NB4 (cell line): ENCODE measurements at places on chromosomes 12 and 14.
A peak's percentile ranks its signal among the peaks of the same experiment; 100 is the strongest.

- DNase-seq, result no peak
Measured at GRCh38 chr14:81137316-81137715, 83.4 kb downstream of the GTF2A1 start.

DNA sequence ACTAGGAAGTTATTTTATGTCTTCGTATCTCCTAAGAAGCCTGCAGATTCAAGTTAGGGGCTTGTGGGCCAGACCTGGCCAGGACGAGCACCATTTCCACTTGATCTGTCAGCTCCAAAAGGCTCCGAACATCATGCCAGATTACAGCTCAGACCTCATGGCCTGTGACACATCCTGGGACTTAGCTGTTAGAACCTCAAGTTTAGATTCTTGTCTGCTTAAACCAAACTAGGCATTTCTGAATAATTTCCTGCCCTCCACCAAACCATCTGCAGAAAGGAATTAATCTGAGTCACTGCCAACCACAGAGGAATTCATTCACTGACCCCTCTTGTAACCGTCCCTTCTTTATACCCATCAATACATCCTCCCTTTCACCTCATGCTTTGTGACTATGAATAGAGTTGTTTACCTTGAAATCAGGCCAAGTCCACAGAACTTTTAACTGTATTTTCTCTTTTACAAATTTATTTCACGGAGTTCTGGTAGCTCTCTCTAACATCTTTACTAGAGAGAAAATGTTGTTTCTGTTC, 120.3 kb downstream of the FBXL14 start:
- peak; percentile 86 for DNase-seq

GRCh38 chr14:22819151-22819988, 4.1 kb upstream of the SLC7A7 start:
- no peak for DNase-seq

DNA sequence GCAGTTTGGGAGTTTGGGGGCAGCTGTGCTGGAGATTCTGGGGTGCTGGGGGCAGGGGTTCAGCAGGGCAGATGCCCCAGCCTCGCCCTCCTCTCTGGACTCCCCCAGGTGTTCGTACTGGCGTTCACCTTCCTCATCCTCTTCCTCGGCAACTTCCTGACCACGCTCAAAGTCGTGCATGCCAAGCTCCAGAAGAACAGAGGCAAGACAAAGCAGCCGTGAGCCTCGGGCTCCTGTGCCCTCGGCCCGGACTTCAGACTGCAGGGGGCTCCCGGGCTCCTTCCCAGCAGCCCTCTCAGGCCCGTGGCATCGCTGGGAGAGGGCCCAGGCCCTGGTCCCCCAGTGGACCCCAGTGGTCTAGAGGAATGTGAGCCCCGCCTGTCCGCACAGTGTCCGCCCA, 18.0 kb downstream of the RHOF start:
- DNase-seq, result no peak

- no peak for DNase-seq
Measured at GRCh38 chr12:62730649-62731048, 204.3 kb downstream of the PPM1H start.

DNA sequence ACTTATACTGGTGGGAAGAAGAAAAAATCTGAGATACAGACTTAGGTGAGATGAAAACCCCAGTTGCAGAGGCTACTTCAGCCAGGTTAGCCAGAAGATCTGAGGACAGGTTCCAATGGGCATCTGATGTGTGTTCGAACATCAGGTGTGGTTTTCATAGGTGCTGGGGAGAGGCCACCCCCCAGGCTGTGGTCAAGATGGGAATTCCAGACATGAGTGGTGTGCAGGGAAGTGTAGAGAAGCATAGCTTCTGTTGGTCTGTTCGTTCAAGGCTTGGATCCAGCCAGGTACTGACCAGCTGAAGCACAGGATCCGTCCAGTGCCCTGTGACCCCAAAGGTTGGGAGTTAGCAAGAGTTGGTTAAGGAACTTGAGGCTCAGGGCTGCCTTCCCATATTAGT, 85.5 kb downstream of the SSPN start:
- no peak for DNase-seq

DNA sequence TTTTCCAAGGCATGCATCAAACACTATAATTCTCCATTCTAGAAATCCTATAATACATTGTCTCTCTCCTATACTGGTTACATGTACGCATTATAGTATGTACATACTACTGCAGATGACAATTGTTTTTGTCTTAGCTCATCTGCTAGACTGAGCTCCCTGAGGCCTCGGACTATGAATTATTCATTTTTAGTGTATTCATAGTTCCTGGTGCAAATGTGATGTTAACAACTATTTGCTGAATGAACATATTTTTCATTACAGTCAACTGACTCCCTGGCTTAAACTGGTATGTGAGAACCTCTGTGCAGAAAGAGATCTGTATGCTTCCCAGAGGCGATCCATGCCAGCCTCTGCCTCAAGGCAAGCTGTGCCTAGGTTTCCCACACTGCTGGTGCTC, 91.8 kb upstream of the PARP11 start:
- no peak for DNase-seq

DNA sequence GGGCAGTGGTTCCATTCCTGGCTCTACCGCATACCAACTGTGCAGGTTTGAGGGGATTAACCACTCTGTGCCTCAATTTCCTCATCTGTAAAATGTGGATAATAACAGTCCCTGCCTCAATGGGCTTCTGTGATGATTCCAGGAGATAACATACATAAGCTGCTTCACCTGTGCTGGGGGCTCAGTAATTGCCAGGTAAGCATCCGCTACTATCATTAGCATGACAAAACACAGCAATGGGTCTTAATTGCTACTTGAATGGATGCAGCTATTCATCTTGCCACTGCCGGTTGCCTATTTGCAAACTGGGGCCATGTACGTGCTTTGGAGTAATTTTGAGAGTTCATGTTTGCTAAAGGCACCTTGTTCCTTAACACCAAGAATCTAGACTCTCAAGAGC, 132.6 kb downstream of the TMEM132D start:
- DNase-seq, result no peak

DNA sequence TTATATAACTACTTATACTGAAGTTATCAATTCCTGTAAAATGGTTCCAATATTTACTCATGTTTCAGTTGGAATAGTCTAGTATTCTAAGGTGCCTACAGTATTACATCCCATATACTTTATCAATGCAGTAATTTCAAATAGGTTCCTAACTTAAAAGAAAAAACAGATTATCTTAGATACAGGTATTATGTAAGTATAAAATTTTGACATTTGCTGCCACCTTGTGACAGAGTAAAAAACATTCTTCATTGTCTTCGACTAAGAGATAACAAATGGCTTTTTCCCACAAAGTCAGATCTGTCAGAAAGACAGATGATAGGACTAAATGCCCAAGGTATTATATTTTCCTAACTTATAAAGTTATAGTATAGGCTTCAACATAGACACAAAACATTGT, 78.7 kb downstream of the TXNDC16 start:
- DNase-seq, result peak; percentile 46

DNA sequence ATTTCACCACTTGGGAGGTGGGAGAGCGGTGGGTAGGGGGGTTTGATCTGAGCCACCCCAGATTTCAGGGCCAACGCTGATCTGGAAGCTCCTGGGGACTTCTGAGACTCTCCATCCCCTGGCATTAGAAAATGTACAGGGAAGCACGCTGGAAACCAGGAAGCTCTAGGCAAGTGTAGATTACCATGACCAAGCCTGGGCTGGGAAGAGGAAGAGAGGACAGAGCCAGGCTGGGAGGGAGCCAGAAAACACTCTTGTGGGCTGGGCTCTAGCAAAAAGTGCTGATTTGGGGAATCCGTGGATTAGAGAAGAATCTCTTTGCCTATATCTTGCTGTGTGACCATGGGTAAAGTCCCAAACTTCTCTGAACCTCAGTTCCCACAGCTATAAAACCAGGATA, 236.7 kb downstream of the BCL11B start:
- DNase-seq, result peak; percentile 76

DNA sequence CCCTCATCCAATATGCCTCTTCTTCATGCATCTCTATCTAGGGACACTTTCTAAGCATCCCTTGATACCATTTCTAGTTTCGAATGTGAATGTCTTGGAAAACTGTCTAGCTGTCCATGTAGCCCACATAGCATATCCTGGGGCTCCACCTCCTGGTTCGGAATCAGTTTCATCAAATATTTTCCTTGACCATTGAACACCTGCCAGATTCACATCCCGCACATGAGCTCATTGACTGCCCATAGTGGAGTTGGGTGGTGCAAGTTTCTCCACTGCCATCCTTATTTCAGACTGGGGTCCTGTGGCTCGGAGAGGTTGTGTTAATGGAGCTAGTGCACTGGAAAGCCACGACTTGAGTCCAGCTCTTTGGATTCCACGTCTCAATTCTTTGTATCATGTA, 58.6 kb upstream of the TMEM263 start:
- DNase-seq, result no peak

GRCh38 chr12:79692860-79693577, 2.3 kb upstream of the PAWR start:
- DNase-seq, result no peak

GRCh38 chr14:64758025-64758521, 53.8 kb downstream of the PLEKHG3 start:
- no peak for DNase-seq

GRCh38 chr12:82872088-82872487, 185.4 kb downstream of the TMTC2 start:
- DNase-seq, result no peak

GRCh38 chr12:120249266-120249874, 16.2 kb downstream of the PXN start:
- DNase-seq, result no peak

DNA sequence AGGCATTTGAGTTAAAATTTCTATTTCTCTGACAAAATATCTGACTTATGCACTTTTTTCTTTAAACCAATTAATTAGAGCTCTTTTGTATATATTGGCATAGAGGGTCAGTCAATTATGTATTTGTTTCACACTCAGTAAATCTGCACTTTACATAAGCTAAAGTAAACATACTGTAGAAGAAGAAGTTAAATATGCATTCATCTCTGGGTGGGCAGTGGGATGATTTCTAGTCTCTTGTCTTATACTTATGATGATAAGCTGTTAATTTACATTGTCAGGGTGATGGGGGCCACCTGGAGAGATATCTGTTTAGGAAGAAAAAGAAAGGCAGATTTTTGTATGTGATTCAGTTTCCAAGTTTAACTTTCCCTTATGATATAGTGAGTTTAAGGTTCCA, 330.8 kb downstream of the IPO8 start:
- no peak for DNase-seq

GRCh38 chr14:51821822-51822221, 38.6 kb upstream of the GNG2 start:
- DNase-seq, result no peak

- DNase-seq, result no peak
Measured at GRCh38 chr12:94386422-94386821, 73.2 kb downstream of the CEP83 start.

DNA sequence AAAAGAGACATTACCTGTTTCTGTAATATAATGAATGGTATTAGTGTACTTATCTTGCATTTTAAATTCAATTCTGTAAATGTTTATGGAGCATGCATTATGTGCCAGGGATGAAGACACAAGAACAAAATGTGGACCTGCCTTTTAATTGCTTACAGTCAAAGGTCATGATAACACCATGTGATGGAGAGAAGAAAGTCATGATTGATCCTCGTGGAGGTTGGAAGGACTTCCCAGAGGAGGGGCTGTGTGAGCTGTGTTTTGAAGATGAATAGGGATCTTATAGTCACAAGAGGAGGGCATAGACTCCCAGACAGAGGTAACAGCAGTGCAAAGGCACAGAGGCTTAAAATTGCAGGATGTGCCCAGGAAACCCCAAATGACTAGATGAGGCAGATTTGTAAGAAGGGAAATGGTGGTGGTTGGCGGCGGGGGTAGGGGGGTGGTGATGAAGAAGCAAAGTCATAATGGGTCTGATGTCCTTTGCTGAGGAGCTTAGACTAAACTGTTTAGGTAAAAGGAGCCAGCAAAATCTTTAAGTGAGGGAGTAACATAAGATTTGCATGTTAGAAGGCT, 151.5 kb downstream of the PRKCH start:
- peak; percentile 39 for DNase-seq

DNA sequence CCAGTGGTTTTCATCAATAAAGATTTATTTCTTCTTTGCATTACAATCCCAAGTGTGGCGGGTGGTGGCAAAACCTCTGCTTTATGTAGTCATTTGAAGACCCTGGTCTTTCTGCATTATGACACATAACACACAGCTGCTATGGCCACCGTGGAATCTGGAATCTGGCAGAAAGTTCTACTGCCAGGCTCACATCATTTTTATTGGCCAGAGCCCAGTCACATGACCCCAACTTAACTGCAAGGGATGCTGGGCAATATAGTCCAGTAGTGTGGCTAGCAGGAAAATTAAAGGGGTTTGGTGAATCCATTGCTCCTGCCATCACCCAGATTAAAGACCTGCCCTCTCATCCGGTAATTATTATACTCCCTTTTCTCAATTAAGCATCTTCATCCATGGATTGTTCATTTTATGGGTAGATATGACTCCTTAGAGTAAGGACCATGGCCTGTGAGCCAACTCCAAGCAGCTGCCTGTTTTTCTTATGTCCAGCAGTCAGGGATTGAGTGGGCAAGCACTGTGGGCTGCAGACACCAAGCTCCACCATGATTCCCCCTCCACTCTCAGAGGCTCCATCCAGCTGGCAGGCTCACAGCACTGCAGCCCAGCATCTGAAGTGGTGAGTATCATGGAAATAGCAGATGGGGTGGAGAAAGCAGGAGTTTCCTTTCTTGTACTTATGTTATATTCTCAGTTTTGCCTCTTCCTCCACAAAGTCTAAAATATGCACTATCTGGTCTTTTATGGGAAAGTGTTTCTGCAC, 1030.7 kb downstream of the AACS start:
- no peak for DNase-seq

DNA sequence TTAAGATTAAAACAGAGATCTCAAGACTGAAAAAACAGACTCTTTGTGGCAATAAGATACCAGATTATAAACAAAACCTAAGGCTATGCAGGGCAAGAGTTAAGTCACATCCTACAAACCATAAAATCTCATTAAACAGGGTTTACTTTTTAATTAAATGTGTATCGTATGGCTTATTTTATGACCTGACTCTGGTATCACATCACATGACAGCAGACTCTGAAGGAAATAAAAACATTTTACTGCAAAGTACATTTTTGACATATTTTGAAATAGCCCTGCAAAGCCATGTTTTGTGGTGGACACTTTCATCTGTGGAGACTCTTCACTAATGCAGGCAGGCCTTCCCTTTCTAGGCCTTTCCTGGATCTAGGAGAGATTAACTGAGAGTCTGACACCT, 327.6 kb upstream of the CLEC14A start:
- DNase-seq, result no peak

DNA sequence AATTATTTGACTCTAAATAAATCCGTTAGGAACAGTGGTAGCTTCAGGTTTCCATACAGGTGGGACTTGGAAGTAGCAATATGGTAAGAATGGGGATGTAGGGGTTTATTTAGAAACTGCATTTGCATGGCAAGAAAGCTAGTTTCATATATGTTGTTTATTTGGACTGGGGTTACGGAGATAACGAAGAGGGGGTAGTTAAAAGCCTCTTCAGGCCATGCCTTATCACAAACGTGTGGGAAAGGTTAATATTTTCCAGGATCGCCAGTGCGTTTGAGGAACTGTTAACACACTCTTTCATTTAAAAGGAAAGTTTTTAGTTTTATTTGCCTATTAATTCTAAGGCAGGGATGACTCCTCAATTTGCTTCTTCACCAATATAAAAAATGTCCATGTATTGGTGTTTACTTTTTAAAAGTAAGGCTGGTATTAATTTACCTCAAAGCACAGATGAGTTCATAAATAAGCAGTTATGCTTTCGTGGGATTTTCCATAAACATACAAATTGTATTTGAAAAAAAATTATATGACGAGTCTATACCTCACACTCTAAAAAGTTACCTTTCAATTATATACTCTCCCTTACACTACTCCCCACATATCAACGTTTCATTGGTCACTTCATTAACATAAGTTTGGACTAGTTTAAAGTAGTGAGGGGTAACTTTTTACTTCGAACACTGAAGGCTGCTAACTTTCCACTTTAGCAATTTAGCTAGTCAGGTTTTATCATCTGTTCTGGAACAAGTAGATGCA, 814 bp downstream of the RAB2B start:
- no peak for DNase-seq
